ACHN (cell line): ENCODE measurements at places on chromosomes 3 and 15.

GRCh38 chr15:91055548-91056331 is 33.3 kb upstream of the VPS33B start:
- peak; percentile 70 for DNase-seq

- no peak for DNase-seq
These were observed 1.1 kb downstream of the RCCD1 start for GRCh38 chr15:90955624-90956273.

DNA sequence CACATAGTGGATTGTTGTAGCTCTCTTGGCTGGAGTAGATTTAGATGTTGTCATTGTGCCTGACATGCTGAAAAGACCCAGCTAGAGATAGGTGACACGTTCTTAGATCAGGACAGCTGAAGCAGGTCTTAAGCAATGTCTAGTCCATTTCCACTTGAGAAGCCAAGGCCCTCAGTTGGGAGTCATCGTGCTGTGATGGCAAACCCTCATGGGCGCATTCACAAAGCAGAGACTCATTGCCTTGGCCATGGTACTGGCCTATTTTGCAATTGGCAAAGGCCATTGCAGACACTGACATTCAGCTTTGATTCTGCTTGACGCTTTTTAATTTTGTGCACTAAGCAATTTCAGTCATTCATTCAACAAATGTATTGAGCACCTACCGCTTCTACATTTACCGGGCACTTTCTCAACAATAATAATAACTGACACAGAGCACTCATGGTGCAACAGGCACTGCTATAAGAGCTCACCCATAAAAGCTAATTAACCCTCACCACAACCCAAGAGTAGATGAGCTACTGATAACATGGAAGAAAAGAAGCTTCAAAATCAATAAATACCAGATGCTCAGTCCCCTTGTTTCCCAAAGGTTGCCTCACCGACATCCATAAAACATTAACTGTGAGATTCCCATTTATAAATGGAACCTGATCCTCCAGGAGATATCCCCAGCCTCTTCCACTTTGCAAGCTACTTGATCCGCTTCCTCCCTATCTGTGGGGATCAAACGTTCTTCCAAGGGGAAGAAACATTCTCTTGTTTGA is 200.1 kb downstream of the TLE3 start:
- DNase-seq, result no peak

DNA sequence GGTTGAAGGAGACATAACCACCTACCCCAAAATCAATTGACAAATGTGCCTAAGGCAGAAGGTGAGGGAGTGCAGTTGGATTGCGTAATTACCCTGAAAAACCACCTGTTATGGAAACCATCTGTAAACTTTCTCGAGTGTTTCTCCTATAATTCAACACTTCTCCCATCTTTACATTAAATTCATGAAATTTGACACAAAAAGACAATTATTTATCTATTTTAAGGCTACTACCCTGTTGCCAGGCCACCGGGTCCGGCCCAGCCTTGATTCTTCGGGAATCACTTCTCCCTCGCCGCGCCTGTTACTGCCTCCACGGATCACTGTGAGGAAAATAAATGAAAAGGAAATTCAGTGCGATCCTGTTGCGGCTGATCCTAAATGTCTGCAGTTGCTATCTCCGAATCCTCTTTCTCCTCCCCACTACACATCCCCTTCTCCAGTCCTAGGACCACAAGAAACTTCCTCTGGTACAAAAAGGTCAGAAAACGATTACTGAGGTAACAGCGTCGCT is 646 bp downstream of the IQCB1 start:
- peak; percentile 7 for DNase-seq

- DNase-seq, result no peak
These were observed 605.7 kb upstream of the CFAP20DC start for GRCh38 chr3:59655418-59656015.

DNA sequence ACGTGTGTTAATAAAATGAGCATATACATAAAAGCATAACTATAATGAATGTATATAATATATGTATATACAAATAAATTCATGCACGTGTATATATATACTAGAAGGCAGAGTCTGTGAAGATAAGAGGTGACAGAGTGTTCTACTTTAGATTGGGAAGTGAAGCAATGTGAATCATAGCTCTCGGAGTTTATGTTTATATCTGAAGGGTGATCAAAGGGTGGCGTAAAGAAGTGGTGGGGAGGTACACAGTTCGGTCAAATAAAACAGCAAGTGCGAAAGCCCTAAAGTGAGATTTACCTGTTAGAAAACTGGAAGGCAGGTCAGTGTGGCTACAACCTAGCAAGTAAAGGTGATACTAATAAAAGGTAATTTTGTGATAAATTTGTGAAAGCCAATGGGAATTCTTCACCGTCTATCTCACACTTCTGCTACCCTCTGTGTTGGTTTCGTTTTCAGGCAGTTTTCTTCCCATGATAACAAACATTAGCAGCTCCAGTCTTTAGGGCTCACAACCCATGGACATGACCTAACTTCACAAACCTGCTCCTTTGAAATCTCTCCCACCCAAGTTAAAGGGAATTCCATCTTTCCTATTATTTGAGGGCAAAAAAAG is 46.7 kb upstream of the BCHE start:
- DNase-seq, result peak; percentile 51

GRCh38 chr3:20015525-20015924 is 3.5 kb upstream of the PP2D1 start:
- DNase-seq, result no peak

- DNase-seq, result peak; percentile 35
These were observed 218.6 kb downstream of the GREM1 start for GRCh38 chr15:32936283-32936918.

DNA sequence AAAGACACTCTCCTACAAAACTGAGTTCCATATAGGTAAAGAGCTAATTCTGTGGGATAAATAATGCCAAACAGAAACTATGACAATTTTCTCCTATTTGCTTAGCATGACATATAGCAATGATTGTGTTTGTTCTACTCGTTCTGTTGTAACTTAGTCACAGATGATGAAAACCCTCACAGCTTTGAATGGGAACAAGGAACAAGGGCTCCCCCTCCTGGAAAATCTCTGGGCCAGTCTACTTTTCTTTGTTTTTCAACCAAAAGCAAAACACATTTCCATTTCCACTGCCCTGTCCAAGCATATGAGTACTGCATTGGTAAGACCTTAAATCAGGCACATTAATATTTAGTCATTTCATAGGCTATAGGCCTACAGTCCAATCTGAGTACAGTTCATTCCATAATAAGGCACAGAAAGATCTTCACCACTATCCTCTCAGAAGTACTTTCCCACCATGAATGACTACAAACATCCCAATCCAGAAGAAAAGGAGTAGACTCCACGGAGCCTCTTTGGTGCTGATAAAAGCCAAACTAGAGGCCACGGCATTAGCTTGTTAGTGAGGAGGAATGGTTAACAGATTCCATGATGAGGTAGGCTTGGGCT is 67.1 kb downstream of the ATP8B4 start:
- DNase-seq, result peak; percentile 40

GRCh38 chr3:125374501-125374995 is 577 bp downstream of the ZNF148 start:
- DNase-seq, result peak; percentile 53

DNA sequence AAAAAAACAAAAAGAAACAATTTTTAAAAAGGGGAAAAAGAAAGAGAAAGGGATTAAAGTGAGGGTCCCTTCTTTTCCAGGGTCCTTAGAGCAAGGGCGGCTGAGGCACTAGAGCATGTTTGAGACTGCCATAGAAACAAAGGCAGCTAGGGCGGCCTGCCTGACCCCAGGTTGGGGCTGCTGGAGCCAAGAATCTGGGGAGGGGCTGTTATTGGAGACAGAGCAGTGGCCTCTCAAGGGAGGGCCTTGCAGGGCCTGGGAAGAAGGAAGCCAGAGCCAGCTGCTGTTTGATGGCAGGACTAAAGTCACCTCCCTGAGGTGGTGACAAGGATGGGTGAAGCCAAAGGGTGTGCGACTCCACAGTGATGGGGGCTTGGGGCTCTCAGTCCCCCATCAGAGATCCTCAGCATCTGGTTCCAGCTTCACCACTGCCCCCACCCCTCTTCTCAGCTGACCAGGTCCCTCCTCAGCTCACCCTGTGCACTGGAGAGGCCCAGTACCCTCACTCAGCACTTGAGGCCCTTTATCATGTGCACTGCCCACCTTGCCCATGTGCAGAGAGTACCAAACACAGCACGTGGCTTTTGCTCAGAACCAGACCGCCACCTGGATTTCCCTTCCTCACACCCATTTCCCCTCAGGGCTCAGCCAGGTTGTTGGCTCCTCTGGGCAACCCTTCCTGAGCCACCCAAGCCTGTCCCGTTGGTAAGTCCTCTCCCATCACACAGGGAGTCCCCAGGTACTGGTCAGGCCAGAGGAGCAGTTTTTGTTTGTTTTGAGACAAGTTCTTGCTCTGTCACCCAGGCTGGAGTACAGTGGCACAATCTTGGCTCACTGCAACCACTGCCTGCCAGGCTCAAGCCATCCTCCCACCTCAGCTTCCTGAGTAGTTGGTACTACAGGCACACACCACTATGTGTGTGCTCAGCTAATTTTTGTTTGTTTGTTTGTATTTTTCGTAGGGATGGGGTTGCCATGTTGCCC is 1.7 kb downstream of the TMEM89 start:
- no peak for DNase-seq

DNA sequence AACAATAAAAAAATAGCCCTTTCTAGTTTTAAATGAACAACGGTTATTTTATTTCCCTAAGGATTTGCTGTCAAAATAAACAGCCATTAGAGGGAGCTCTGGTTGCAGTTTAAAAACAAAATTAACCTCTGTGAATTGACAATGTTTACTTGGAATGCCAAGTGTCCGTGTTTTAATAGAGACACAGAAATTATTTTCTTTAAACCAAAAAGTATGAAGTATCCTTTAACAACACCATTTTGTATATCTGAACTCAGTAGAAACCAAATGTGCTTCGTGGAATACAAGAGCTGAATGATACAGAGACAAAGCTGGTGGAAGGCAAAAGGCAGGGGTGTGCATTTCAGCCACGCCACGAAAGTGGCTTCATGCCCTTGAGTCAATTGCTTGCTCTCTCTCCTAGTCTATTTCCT is 74.4 kb downstream of the MOBP start:
- DNase-seq, result peak; percentile 15

GRCh38 chr3:192082730-192083660 is 622.0 kb downstream of the PYDC2 start:
- no peak for DNase-seq

DNA sequence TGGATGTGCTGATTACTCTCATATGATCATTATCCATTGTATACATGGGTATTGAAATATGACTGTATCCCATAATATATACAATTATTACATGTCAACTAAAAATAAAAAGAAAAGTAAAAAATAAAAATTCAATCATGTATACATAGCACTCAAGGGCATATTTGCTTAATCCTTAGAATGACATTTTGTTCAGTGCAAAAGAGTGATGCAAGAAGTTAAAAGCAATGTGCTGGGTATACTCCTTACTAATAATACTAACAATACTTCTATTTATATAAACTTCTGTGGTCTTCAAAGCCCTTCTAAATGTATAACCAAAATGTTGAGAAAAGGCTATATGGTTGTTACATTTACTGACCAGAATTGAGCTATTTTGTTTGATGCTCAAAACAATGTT is 23.2 kb upstream of the TM4SF1 start:
- no peak for DNase-seq

DNA sequence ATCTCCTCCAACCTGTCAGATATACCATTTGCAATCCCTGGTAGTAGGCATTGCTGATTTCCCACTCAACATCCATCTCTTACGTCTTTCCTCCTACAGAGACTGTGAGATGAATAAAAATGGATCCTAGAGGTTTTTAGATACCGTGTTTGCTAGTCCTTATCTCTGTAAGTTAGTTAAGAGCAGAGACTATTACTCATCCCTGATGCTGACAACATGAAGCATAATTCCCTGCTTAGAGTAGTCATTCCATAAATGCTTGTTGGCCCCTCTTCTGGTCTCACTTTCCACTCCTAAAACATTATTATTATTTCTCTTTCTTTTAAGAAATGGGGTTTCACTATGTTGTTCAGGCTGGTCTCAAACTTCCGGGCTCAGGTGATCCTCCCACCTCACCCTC is 136.2 kb downstream of the RTP4 start:
- no peak for DNase-seq

DNA sequence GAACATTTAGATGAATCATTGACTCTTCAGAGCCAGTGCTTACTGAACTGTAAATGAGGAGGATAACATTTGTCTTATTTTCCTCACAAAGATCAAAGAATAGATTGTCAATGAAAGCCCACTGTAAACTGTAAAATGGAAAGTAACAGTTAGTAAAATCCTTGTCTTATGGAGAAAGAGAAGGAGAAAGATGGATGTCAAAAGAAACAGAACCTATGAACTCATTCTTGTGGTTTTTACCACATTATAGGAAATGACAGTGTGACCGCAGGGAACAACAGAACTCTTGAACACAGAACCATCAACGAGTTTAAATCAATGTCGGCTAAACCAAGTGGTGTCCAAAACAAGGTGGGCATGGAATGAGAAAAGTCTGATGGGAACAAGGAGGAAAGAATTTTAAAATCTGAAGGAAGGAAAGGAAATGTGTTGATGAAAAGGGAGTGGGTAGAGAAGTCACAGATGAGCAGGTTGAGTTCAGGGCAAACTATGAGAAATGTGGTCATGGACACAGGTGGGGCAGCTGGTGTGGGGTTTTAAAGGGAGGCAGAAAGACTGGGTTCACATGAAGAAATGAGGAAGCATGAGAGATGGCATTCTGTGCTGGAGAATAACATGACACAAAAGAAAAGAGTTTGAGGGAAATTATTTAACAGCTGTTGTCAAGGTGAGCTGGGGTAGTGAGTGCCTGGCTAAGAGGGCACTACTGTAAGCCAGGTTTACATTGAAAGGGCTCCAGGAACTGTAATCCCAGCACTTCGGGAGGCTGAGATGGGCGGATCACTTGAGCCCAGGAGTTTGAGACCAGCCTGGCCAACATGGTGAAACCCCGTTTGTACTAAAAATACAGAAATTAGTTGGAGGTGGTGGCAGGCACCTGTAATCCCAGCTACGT is 42.4 kb upstream of the ETV5 start:
- DNase-seq, result no peak

DNA sequence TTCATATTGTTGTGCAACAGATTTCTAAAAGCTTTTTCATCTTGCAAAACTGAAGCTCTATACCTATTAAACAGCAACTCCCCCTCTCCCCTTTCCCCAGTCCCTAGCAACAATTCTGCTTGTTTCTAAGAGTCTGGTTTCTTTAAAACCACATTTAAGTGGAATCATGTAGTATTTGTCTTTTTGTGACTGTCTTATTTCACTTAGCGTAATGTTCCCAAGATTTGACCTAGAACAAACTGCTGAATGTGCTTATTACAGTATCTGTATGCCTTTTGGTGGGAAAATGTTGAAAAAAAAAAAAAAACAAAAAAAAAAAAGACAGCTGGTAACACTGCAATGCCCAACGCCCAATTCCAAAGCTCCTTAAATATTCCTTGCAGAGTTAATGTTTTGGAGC is 19.5 kb upstream of the SPESP1 start:
- DNase-seq, result no peak

DNA sequence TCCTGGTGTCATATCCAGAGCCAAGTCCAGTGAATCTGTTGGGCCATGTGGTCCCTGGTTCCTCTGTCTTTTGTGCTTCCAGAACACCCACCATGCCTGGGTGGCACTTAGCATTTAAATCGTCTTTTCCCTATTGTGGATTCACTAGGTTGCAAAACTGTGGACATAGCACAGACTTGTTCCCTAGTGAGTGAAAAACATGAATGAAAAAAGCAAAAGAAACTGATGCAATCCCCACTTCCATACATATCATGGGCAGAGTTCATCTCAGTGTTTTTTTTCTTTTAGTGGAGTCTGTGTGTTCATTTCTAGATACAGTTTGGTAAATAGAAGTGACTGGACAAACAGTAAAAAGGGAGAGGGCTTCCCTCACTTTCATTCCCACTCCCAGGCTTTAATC is 170.5 kb downstream of the SLCO3A1 start:
- DNase-seq, result no peak

- DNase-seq, result no peak
These were observed 1.4 kb upstream of the KBTBD8 start for GRCh38 chr3:66996696-66997095.
